ENCODE measurements at places on chromosomes 12 and 14. TPM values are rescaled to one million over a fixed set of nuclear protein-coding genes. Genes with fewer than 3 reads are reported as not detected.

The OTX2 gene
- not detected for polyA plus RNA-seq

The RPS6KA5 gene
- polyA plus RNA-seq: 0.94 TPM

The ACSM4 gene
- polyA plus RNA-seq: not detected

The UNC79 gene
- polyA plus RNA-seq: 0.03 TPM

The HDAC7 gene
- polyA plus RNA-seq: 11.0 TPM

The RD3L gene
- not detected for polyA plus RNA-seq

The WSCD2 gene
- not detected for polyA plus RNA-seq

The GRIP1 gene
- polyA plus RNA-seq: 0.45 TPM
